Kidney tubule cell (primary cell): ENCODE measurements at places on chromosomes 2 and 18.

DNA sequence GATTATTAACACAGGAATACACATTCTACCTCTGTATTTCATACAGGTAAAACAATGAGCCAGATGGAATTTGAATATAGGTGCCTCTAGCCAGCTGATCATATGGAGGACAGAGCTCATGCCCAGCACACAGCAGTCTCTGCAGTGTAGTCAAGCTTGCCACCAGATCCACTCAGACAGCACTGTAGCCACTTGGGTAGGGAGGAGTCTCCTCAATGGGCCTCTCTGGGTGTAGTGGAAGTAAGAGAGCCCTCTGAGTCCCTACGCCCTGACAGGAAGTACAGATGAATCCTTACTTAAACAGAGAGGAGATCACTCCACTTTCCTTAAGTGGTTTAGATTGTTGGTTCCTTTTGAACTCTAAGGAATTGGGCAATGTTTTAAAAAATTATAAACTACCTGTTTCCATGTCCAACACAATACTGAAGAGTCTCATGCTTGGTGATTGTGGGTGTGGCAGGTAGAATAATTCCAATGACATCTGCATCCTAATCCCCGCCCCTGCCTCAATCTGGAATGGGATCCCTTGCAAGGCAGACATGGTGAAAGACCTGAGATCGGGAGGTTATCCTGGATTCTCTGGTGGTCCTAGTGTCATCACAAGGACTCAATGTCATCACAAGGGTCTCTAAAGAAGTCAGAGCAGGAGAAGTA lies 23.0 kb upstream of the TMEM200C start:
- no peak for DNase-seq

DNA sequence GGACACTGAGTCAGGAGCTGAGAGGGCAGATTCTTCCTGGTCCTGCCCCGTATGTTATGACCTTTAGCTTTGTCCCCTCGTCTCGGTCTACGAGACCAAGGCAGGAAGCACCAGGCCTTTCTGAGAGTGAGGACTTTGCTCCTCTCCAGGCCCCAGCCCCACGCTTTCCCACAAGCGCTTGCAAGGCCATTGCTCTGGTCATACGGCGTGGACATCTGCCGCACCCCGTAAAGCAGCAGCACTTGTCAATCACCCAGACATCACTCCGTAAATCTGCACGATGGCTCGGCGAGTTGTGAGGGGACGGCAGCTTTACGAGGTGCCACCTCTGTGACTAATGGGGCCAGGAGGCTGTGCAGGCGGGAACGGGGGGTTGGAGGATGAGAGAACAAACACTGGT lies 100.8 kb upstream of the TWIST2 start:
- no peak for DNase-seq

GRCh38 chr2:239292959-239293774 lies 107.7 kb downstream of the HDAC4 start:
- no peak for DNase-seq

- DNase-seq: peak; percentile 12
Observed at GRCh38 chr2:217387776-217388387, 528.0 kb upstream of the TNP1 start.

DNA sequence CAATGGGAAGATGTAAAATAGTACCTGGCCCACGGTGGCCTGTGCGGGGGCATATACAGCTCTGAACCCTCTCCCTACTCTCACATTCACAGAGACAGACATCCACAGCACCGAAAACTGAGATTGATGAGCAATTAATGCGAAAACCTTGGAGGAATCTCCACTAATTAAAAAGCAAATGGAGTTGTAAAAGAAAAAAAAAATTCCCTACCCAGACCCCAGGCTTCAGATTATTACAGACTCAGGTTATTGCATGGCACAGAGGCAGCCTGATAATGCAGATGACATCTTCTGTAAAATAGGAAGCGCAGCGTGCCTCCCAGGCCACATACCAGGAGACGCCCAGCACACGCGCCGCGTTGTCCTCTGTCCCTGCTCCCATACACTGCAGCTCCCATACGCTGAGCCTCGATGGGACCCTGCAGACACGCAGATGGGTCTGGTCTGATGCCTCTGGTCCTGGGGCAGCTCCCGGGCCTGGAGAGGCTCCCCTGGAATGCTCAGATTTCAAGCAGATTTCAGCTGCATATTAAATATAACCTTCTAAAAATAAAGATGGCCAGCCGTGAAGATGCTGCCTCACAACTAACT lies 496.1 kb upstream of the MYT1L start:
- no peak for DNase-seq

- DNase-seq: no peak
Observed at GRCh38 chr2:128638341-128639119, 319.9 kb upstream of the HS6ST1 start.

DNA sequence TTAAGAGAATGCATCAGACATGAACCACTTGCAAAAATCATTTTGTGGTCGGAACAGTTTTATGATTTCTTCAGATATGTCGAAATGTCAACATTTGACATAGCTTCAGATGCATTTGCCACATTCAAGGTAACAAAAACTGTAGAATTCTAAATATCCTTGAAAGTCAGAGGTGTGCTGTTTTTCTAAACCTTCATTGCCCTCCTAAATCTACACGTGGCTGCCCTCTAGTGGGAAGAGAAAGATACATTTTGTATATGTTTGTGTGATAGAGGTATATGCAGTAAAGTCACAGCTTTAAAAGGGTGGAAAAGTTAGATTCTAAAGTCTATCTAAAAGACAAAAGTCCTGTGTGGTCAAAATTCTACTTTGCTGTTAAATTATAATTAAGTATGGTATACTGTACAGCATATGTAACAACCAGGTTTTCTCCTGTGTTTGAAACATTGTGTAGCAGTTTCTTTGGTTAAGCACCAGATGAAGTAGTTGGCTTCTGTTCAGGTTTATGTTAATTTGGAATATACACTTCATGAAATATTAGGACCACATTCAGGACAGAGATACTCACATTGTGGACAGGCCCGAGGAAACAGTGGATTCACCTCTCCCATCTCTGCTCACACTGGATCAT lies 65.9 kb upstream of the ITM2C start:
- DNase-seq: peak; percentile 66

GRCh38 chr2:119525614-119526013 lies 1.3 kb upstream of the SCTR start:
- no peak for DNase-seq

GRCh38 chr2:174553811-174554493 lies 43.7 kb downstream of the WIPF1 start:
- no peak for DNase-seq

- DNase-seq: peak; percentile 93
Observed at GRCh38 chr2:100786297-100786658, 33.7 kb upstream of the NPAS2 start.

- DNase-seq: peak; percentile 9
Observed at GRCh38 chr2:208280933-208281332, 14.9 kb downstream of the PIKFYVE start.

- no peak for DNase-seq
Observed at GRCh38 chr2:1680222-1681016, 63.9 kb downstream of the PXDN start.

DNA sequence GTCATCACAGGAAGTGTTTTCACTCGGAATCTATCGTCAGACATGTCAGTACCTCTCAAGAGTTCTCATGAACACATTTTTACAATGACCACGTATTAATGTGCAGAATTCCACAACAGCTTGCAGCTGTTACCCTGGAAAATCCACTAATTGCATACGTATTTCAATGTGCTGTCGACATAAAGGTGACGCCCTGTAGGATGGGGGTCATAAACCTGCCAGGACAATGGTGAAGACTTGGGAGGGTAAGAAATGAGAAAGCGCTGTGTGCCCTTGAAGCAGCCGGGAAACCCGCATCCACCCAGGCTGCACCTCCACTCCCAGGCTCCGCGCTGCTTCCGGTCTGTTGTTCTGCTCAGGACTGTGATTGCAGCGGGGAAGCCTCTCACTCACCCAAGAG lies 14.0 kb downstream of the TMEM18 start:
- DNase-seq: no peak

GRCh38 chr2:20533993-20534622 lies 87.2 kb downstream of the RHOB start:
- DNase-seq: no peak

- DNase-seq: no peak
Observed at GRCh38 chr2:141187075-141187439, 943.8 kb downstream of the LRP1B start.

DNA sequence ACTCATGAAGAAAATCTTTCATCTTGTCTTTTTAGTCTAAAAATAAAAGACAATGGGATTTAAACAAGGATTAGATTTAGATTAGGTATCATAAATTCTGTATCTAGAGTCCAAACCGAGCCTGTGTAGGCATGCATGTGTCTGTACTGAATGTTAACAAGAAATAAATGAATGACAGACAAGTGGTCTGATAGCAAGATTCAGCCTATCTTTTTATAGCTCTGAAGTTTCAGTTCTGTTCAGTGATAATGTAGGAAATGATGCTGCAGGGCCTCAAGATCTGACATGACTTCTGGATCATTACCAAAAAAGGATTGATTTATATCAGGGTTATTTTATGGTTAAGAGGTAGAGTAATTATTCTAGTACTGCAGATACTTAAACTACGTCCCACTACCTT lies 137.0 kb upstream of the ATP5MC3 start:
- DNase-seq: no peak

GRCh38 chr2:119223521-119224390 lies at the start of gene STEAP3:
STEAP3 (plus strand) TSS chr2:119223834; CDS start chr2:119231013, 7,179 bp downstream.
- DNase-seq: peak; percentile 88
